ENCODE measurements at places on chromosomes 7 and 10.

DNA sequence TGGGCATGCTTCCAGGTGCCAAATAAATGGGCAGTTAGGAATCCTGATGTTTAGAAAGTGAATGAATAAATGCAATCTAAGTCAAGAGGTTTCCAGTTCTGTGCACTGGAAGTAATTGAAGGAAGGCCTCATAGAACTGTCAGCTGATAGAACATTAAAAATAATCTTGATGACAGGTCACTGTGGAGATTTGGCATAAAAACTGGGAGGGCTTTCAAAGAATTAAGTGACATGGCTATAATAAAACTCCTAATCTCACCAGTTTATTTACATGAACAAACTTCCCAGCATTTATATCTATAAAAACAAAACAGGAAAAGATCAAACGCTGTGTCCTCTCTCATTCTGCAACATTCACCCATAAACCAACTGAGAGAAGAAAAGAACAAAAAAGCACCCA is 170.5 kb downstream of the SLIT1 start:
- DNase-seq = no peak

GRCh38 chr7:97499204-97499603 is 232.7 kb upstream of the TAC1 start:
- DNase-seq = peak; percentile 28

DNA sequence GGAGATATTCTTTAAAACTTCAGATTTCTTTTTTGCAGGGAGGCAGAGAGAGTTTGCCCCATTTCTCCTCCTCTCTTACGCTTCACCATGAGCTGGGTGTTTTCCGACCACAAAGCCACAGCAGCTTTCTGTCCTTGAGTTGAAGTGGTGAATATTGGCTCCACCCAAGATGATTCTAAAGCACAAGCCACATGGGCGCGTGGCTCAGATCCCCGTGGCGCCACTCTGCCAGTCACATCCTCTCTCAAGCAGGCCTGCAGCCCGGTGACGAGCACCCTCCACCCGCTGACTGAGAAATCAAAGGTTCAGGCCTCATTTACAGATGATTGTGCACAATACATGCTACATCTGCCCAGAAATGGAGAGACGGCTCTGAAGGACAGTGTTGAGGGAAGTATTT is 27.6 kb upstream of the RNF32 start:
- peak; percentile 93 for DNase-seq

- no peak for DNase-seq
These were observed 17.1 kb downstream of the LDB3 start for GRCh38 chr10:86685416-86685815.

DNA sequence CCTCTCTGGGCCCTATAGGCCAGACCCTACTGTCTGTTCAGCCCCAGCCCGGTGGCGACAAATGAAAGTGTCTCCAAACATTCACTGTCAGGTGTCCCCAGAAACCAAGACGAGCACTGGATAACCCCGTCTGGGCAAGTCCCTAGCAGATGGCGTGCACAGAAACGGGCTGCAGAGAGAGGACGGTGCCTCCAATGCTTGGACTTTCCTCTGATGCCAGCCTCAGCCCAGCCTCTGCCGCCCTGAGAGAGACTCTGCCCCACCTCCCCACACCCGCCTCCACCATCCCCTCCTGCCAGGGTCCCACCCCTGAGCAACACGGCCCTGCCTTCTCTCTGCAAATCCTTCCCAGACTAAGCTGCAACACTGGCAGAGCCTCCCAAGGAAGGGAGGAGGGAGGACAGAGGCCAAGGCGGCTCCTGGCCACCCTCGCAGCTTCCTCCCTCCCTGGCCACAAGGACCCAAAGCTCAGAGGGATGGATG is 7.4 kb upstream of the LFNG start:
- peak; percentile 62 for DNase-seq

GRCh38 chr10:33669904-33670303 is 335.4 kb upstream of the NRP1 start:
- DNase-seq = no peak
